ENCODE measurements at places on chromosomes 11 and 22.

GRCh38 chr11:104254347-104254746 is 90.4 kb upstream of the PDGFD start:
- H3K27me3 ChIP-seq, result peaks cover 4% of the 10 kb centered on the region
- no peaks in the 10 kb centered on the region for H3K36me3 ChIP-seq
- no peak overlapping the region for H3K27ac ChIP-seq
- DNase-seq, result no peak

DNA sequence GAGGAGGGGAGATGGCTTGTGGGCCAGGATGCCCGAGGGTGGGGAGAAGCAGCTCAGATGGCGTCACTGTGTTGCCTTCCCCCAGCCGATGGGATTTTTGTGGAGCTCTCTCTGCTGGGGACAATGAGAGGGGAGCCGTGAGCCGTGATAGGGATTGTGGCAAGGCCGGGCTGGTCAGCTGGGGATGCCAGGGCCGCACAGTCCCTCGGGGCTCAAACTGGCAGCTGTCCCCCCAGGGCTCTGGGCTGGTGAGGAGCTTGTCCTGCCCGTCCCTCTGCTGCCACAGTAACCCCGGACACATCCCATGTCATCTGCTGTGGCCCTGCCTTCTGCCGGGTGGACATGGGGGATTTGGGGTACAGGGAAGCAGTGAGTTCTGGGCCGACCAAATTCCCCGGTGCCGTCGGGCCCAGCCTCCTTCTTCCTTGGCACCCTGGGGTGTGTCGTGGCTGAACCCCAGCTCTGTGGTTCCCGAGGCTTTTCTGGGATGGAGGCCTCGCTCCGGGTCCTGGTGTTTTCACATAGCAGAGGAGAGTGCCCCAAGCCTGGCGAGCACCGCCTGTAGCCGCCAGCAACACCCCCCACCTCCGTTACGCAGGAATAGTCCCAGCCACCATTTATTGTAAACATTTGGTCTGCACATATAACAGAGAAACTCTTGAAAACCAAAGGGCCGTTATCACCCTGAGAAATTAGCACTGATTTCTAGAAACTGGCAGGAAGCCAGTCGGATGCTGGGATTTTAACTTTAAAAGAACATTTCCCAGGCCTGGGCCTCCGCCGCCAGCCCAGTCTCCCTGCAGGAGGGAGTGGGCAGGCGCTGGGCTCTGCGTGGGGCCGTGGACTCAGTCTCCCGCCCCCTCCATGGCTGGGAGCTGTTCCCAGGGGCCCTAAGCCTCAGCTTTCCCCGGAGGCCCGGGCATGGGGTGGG is 9.9 kb downstream of the BRSK2 start:
- no peaks in the 10 kb centered on the region for H3K36me3 ChIP-seq
- H3K27ac ChIP-seq, result no peak overlapping the region
- no peaks in the 10 kb centered on the region for H3K4me1 ChIP-seq
- H3K4me3 ChIP-seq, result no peak overlapping the region

DNA sequence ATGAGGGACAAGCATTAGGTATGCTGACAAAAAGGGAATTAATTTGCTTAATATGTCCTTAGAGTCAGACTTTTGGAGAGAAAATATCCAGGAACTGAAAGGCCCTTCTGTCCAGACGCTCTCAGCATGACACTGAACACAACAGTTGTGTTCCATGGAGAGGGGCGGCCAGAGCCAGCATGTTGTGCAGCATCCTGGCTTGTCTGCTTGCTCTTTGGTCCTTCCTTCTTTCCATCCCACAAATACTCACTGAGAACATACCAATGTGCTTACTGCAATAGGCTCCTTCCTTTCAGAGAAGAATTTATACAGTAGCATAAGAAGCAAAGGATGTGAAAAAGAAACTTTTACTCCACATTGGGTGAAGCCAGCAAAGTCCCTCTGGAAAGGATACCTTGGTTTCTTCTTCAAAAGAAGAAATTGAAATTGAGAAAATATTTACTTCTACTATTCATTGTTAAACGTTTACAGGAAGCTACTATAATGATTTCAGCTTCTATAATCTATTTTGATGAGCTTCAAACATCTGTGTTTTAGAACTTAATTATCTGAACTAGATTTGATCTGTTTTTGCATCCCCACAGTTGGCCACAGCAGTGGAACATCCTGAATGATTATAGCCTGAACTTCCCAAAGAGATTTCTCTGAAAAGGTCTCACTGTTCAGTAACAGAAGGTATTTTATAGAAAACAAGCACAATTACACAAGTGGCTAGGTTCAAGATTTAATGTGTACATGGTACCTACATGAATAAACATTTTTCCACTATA is 304.1 kb upstream of the PITPNB start:
- H3K4me3 ChIP-seq, result no peak overlapping the region
- H3K27me3 ChIP-seq, result no peaks in the 10 kb centered on the region
- DNase-seq, result no peak
- H3K4me1 ChIP-seq, result no peaks in the 10 kb centered on the region
- H3K36me3 ChIP-seq, result no peaks in the 10 kb centered on the region

DNA sequence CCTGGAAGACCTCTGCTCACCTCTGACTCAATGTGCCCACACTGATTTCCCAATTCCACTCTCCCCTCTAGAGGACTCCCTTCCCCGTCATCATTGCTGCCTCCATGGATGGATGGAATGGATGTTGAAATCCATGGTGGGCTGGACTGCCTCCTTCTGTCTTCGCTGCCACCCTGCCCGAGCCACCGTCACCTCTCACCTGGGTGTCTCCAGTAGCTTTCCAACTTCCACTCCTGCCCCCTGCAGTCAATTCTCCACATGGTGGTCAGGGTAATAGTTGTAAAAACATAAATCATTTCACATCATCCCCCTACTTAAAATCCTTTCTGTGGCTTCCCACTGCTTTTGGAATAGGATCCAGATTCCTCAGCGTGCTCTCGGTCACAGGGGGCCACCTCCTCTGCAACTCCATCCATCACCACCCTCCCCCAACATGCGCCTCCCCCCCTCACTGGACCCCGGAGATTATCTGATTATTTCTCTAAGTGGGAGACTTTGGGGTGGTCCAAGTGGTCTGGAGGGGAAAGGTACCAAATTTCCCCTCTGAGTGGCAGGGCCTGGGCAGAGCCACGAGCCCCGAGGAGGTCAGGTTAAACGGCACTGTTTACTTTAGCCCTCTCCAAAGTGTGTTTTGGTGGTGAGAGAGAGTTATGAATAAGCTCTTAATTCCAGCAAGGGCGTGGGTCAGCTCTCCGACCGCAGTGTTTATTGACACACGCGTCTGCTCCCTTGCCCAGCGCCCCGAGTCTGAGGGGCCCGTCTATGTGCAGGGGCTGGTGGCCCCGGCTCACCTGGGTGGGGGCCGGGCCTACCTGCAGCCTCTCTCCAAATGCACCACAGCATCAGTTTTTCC is 313.7 kb downstream of the MN1 start:
- no peak for DNase-seq
- no peaks in the 10 kb centered on the region for H3K27me3 ChIP-seq
- H3K27ac ChIP-seq, result no peak overlapping the region
- H3K36me3 ChIP-seq, result no peaks in the 10 kb centered on the region
- no peak overlapping the region for H3K4me3 ChIP-seq

GRCh38 chr11:18540207-18541009 is 13.7 kb upstream of the TSG101 start:
- H3K36me3 ChIP-seq, result no peaks in the 10 kb centered on the region
- H3K27ac ChIP-seq, result no peak overlapping the region
- H3K4me3 ChIP-seq, result no peak overlapping the region

GRCh38 chr11:32288276-32288675 is 147.1 kb downstream of the WT1 start:
- no peaks in the 10 kb centered on the region for H3K4me1 ChIP-seq
- no peak for DNase-seq
- no peaks in the 10 kb centered on the region for H3K36me3 ChIP-seq
- H3K27me3 ChIP-seq, result no peaks in the 10 kb centered on the region

GRCh38 chr11:9206496-9206895 is 58.7 kb downstream of the DENND5A start:
- H3K4me1 ChIP-seq, result peaks cover 35% of the 10 kb centered on the region
- H3K27ac ChIP-seq, result no peak overlapping the region
- peaks cover 2% of the 10 kb centered on the region for H3K36me3 ChIP-seq
- H3K4me3 ChIP-seq, result no peak overlapping the region

- H3K27me3 ChIP-seq, result no peaks in the 10 kb centered on the region
- H3K27ac ChIP-seq, result no peak overlapping the region
- H3K36me3 ChIP-seq, result peaks cover 11% of the 10 kb centered on the region
- no peak overlapping the region for H3K4me3 ChIP-seq
- H3K4me1 ChIP-seq, result peaks cover 7% of the 10 kb centered on the region
These were observed 59.1 kb downstream of the WNT11 start for GRCh38 chr11:76147106-76147740.

DNA sequence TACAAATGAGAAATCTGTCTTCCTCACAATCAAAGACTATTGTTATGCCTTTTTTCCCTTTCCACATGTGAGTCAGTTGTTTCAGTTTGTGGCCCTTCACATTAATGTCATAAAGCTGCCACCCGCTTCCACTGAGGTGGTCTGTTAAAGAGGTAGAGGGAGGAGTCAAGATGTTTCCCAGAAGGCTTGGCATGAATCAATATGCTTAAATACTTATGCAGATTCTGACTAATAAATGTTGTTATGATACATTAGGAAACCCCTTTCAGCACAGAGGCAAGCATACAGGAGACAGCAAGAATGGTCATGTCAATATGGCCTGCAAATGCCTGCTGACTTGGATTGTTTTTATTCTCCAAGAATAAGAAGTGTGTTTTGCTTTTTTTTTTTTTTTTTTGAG is 6.5 kb downstream of the RTN3 start:
- no peak overlapping the region for H3K4me3 ChIP-seq
- 0 out of 2 replicates have a peak, but pooled peaks cover 5% of the 10 kb centered on the region for H3K4me1 ChIP-seq
- no peaks in the 10 kb centered on the region for H3K27me3 ChIP-seq
- no peak overlapping the region for H3K27ac ChIP-seq
- H3K36me3 ChIP-seq, result no peaks in the 10 kb centered on the region
- DNase-seq, result no peak

GRCh38 chr11:68358416-68358815 is 46.0 kb downstream of the LRP5 start:
- DNase-seq, result no peak
- no peak overlapping the region for H3K4me3 ChIP-seq
- H3K27ac ChIP-seq, result no peak overlapping the region
- H3K36me3 ChIP-seq, result peaks cover 12% of the 10 kb centered on the region
- H3K27me3 ChIP-seq, result no peaks in the 10 kb centered on the region

DNA sequence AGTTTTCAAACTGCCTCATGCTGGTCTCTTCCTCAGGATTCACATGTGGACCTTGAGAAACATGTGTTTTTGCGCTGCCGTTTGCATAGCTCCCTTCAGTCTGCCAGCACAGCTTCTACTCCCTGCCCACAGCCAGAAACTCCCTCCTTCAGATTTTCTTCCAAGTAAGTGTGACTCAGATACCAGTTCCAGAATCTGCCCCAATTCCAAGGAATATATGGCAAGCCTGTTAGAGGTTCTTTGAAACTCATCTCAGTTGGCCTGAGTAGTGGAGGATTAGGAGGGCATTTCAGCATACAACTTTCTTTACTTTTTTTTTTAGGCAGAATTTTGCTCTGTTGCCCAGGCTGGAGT is 67.1 kb downstream of the SNX19 start:
- DNase-seq, result no peak
- no peak overlapping the region for H3K4me3 ChIP-seq
- H3K36me3 ChIP-seq, result no peaks in the 10 kb centered on the region
- H3K27me3 ChIP-seq, result peaks cover 8% of the 10 kb centered on the region

- H3K27me3 ChIP-seq, result no peaks in the 10 kb centered on the region
- no peaks in the 10 kb centered on the region for H3K4me1 ChIP-seq
- no peak overlapping the region for H3K4me3 ChIP-seq
- no peak for DNase-seq
- peaks cover 24% of the 10 kb centered on the region for H3K36me3 ChIP-seq
These were observed 10.3 kb downstream of the EIF4G2 start for GRCh38 chr11:10798330-10798928.

DNA sequence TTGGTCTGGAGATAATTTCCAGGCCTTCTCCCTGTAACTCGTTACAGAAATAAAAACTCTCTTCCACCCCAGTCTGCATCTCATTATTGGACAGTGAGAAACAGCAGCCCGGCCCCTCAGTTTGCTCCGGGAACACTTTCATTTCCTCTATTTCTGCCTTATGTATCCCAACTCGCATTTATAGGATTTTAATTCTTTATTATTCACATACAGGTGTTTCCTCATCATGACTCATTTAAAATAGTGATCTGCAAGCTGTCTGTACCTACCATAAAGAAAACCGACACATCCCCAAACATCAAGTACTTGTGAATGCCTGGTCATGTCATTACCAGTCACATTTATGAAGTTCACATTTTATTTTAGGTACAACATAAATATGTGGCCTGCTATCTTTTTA is 42.8 kb downstream of the PIWIL3 start:
- H3K36me3 ChIP-seq, result no peaks in the 10 kb centered on the region
- no peaks in the 10 kb centered on the region for H3K27me3 ChIP-seq
- no peak overlapping the region for H3K4me3 ChIP-seq
- no peaks in the 10 kb centered on the region for H3K4me1 ChIP-seq
- no peak for DNase-seq
- no peak overlapping the region for H3K27ac ChIP-seq

- H3K4me3 ChIP-seq, result peak overlapping the region; percentile 39
- no peaks in the 10 kb centered on the region for H3K27me3 ChIP-seq
- DNase-seq, result peak; percentile 61
- peaks cover 12% of the 10 kb centered on the region for H3K4me1 ChIP-seq
These were observed 68.3 kb downstream of the PLEKHA7 start for GRCh38 chr11:16945671-16946469.

GRCh38 chr11:96486890-96487611 is 97.2 kb downstream of the JRKL start:
- H3K27ac ChIP-seq, result no peak overlapping the region
- no peaks in the 10 kb centered on the region for H3K27me3 ChIP-seq
- H3K36me3 ChIP-seq, result no peaks in the 10 kb centered on the region
- no peak for DNase-seq
- no peaks in the 10 kb centered on the region for H3K4me1 ChIP-seq
- H3K4me3 ChIP-seq, result no peak overlapping the region
